ENCODE measurements at places on chromosomes 1 and 21. TPM values are rescaled to one million over a fixed set of nuclear protein-coding genes. Genes with fewer than 3 reads are reported as not detected.
A peak's percentile ranks its signal among the peaks of the same experiment; 100 is the strongest.

ELAPOR1 gene
- 0.03 TPM for polyA plus RNA-seq

DNA sequence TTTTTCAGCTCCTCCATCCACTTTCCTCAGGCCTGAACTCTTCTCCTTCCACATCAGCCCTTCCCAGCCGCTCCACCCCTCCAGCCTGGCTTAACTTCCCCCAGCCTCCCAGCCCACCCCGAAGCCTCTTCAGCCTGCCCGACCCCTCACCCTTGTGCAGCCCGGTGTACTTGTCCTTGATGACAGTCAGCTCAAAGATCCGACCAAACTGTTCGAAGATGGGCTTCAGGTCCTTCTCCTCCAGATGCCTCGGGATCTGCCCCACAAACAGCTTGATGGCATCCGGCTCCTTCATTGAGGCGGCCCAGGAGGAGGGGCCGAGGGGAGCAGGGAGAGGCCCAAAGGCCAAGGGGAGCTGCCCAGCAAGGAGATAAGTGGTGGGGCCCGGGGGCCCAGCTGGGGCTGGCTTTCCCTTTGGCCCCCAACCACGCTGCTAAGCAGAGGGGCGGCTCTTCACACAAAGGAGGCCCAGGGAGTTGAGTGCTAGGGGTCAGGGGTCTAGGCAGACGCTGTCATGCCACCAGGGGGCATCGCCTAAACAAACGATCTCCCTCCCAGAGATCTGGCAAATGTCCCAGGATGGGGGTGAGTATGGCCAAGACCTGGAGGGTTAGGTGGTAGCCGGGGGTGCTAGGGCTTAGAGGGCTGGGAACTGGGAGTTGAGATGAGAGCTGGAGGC is 738 bp downstream of the CELF3 start:
- DNase-seq = no peak

- DNase-seq = no peak
Measured at GRCh38 chr1:22037520-22037919, 15.0 kb upstream of the CDC42 start.

- peak; percentile 27 for DNase-seq
Measured at GRCh38 chr1:25541889-25542658, 1.3 kb upstream of the LDLRAP1 start.

DNA sequence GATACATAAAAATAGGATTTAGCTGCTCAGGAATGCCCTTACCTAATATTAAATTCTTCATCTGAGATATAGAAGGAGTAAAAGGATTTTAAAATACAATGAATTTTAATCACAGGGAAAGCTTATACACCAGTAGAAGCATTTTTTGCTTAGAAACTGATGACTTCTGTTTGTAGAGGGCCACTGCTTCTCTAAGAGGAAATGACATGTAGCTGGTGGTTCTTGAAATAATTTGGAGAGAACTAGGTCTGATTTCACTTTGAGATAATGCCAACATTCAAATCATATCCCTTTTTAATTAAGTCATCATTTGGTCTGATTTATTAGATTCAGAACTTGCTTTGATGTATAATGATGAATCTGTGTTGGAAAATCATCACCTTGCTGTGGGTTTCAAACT is 166.6 kb upstream of the SGIP1 start:
- no peak for DNase-seq

PRMT2 gene
- 19.4 TPM for polyA plus RNA-seq

- DNase-seq = no peak
Measured at GRCh38 chr1:174916846-174917245, 82.9 kb upstream of the CACYBP start.

DNA sequence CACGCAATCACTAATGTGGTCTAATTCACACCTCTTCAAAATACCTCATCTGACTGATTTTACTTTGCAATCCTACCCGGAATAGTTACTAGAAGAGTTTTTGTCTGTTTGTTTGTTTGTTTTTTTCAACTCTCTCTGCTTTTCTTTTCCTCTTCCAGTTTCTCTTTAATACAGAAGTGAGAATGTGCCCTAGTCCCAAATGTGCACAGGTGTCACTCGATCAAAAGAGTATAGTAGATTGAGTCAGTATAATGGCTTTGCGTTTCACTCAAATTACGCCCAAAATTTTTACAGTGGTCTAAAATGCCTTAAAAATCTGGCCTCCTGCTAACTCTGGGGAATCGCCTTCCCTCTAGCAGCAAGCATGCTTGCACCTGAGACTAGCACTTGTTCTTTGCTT is 1536.8 kb downstream of the KCNT2 start:
- DNase-seq = no peak

DNA sequence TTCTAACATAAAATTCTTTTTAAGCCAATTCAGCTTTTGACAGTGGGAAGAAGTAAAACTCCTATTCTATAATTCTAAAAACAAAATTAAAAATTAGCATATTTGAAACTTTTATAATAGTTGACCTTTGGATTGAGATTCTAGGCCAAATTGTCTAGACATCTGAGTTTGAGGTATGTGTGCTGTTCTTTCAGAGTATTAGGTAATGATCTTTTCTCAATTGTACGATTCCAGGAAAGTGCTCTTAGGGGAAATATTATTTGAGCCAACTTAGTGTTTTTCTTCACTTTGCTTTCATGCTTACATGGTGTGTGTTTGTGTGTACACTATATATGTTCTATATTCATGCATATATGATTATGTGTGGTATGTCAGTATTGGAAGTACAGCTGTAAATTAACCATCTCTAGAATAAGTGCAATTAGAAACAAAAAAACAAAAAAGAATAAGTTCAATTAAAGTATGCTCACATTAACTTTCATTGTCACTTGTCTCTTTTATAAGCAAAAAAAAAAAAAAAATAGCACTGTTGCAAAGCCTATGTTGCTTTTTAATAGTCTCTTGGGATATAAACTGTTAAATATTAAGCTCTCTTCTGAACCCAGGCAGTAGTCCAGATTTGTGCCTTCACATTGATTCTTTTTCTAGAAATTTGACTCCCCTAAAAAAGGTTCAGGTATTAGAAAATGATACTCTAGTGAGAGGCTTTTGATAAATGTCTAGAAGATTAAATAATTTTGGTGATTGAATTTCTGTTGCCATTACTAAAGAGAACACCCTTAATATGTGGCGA is 132.2 kb downstream of the ATP5PO start:
- DNase-seq = no peak

DNA sequence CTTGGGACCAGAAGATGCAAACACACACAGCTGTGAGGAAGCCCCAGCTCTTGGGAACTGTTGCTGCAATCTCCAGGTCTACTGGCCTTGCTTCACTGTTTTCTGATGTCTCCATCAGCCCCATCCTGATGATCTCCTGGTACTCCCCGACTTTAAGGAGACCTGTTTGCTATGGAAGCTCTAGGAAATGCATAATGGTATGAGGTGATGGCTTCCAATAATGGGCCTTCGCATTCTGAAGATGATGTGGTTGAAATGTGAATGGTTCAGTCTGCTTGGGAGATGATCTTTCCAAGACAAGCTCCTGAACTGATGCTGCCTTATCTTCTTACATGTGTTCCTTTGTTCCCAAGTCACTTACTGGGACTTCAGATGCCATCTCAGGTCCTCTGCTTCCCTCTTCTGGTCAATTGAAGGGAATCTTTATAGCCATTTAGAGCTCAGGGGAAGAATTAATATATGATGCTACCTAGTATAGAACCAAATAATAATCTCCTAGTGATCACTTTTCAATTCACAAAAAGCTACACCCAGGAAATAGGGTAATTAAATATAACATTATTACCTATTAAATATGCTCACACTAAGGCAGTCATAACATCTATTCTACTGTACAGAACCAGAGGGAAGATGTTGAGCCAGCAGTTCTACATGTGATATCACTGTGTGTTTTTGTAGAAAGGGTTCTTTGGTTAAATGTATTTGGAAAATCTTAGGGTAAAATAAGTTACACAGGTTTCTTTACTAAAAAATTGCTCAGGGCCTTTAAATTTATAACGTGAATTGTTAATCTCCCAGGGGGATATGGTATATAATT is 73.9 kb upstream of the VTCN1 start:
- DNase-seq = no peak

- no peak for DNase-seq
Measured at GRCh38 chr1:55318116-55318817, 103.1 kb upstream of the USP24 start.

DNA sequence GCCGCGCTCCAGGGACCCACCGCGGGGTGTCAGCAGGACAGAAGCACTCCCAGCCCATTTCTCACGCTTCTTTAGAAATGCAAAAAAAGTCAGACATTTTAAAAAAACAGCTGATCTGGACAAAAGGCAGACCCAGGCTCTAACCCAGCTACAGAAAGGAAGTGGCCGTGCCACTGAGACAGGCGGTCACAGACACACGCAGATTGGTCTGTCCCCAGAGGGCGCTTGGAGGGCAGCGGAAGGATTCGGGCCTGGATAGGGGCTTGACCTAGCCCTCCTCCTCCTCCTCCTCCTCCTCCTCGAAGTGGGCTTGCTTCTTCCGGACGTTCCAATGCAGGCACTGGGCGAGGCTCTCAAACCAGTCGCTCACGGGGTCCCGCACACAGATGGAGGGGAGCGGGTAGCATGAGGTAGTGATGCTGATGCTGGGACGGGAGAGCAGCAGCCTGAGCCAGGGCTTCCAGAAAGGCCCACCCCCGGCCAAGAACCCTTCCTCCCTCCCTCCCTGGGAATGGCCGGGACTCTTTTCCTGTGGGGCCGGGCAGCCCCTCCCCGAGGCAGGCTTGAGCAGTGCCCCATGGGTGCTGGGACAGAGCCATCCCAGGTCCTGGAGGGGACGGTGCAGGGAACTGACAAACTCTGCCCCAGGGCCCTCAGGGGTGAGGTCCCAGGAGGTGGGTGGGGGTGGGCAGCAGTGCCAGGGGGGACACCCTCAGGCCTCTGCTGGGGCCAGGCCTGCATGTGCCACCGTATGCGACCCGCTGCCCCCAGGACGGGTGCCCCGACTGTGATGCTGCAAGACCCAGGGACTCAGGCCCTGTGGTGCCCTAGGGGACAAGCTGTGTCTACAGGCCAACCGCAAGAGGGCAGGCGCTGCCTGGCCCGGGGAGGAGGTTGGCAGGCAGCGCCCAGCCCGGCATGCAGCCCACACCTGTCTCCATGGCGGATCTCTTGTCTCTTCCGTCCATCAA is 25.3 kb downstream of the NADK start:
- peak; percentile 86 for DNase-seq

STRIP1 gene
- 17.4 TPM for polyA plus RNA-seq

DNA sequence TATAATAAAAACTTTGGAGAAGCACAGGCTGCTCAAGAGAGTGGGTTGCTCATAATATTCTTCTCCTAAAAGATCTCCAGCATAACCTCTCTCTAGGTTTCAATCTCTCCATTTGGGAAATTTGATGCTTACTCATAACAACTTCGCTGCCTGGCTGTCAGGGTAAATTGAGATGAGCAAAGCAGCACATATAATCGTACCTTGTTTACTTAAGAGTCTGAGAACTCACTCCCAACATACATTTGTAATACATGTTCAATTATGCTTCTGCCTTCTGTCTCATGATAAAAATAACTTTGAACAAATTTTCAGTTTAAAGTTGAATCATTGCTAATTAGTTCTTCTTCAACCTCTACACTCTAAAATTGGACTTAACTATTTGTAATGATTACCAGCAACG is 68.9 kb downstream of the DUSP10 start:
- DNase-seq = no peak

DNA sequence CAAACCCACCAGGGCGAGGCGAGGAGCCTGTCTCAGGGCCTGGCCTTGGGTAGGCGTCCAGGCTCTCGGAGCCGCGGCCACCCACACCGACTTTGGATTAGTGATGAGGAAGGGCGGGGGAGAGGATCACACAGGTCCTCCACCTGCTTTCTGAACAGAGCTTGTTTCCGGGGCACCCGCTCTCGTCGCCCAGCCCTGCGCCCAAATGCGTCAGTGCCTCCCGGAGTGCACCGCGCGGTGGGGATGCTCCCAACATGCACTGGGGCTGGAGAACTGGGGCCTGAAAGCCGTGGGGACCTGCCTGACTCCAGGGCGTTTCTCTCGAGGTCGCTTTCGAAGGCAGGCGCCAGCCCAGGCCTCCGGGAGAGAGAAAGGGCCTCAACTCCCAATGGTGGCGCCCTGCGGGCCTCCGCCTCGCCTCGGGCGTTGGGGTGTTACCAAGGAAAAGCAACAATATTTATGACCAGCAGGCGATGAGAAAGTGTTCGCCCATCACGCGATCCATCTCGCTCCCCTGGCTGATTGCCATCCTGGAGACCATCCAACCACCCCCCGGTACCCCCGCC is 8.9 kb upstream of the LHX8 start:
- no peak for DNase-seq

DNA sequence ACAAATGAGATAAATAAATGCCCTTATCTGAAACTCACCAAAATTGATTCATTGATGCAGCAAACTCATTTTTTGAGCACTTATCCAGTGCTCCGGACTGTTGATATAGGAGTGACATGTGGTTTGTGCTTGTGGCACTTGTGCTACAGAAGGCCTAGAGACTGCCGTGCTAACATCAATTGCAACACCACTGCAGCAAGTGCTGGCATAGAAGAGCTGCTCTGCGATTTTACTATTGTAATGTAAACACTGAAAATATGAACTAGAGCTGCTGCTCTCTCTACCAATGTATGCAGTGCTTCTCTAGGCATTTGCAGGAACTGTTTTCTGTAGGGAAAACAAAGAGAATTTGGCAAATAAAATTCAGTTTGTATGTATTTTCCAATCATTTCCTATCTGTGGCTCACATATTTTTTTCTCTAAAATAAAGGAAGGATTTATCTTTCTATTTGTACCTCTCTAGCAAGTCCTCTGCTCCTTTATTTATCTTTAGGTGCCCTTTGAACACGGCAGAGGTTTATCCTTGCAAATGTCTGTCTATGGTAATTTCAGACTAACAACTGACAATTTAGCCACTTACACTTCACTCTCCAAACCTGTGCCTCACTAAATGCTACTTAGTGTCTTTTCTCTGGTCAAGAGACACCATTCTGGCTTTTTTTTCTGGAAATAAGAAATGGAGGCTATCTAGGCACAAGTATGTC is 409.5 kb upstream of the ADGRL2 start:
- DNase-seq = no peak

DNA sequence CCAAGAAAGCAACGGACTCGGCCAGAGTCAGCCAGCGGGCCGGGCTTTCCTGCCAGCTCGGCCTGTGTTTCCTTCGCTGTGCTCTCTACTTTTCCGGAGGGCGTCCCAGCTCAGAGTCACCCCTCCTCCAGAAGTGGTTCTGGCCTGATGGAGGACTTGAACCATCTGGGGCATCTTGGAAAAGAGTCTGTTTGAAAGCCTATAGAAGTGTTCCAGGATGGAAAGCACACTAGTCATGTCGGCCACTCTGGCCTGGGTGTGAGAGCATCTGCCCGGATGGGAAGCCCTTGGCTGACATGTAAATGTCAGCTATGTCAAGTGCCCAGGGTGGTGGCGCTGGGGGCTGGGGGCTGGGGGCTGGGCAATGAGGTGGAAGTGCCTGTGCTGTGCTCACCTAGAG is 113.4 kb downstream of the DHRS3 start:
- no peak for DNase-seq

SYF2 gene
- 92.9 TPM for polyA plus RNA-seq

- no peak for DNase-seq
Measured at GRCh38 chr1:51660580-51660979, 43.7 kb downstream of the OSBPL9 start.

DNA sequence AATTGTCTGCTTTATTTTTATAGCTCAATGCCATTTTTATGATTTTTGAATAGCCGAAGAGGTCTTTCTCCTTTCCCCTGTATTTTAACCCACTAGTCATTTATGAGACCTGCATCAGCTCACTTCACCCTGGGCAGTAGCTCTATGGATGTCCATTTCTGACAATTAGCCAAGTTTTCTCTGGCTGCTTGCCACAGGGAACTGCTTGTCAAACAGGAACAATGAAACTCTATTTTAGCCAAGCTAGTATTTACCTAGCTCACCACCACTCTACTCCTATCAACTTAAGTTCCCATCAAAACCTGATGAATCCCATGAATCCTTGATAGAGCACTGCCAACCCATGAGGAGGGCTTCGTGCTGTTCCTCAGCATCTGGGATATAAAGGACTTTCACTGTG is 406.7 kb downstream of the RWDD3 start:
- DNase-seq = no peak

RGS1 gene
- 1.7 TPM for polyA plus RNA-seq

CR1 gene
- 0.08 TPM for polyA plus RNA-seq
